ENCODE measurements at places on chromosomes 4 and X. TPM values are rescaled to one million over a fixed set of nuclear protein-coding genes. Genes with fewer than 3 reads are reported as not detected.

Gene PCDH19
- total RNA-seq: 0.25 TPM

Gene SPATA4
- not detected for total RNA-seq

GRCh38 chr4:67983333-67983732 is 20.0 kb upstream of the TMPRSS11A start:
- DNase-seq: no peak

DNA sequence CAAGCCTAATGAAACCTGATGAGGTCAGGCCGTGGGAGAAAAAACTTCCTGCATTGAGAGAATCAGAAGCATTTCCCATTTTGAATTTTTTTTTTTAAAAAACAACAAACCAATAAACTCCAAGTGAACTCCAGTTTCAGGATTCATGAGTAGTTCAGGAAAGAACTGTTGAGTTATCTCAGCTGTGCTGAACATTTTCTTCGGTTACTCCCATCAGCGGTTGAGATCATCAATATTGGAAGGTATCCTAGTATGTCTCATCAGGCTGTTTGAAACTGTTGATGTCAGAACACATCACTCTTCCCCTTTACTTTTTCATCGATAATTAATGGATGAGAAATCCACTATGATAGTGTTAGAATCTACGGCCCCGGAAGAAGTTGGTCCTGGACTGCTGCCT is 82.4 kb upstream of the ADGRG2 start:
- DNase-seq: no peak

- DNase-seq: no peak
These were observed 545.3 kb upstream of the FAT1 start for GRCh38 chr4:187268940-187269339.

Measured in dermis microvascular lymphatic vessel endothelial cell (primary cell).